ENCODE measurements at places on chromosomes 11 and 22.

GRCh38 chr11:123559523-123559955 is 94.9 kb downstream of the SCN3B start:
- no peak for DNase-seq

DNA sequence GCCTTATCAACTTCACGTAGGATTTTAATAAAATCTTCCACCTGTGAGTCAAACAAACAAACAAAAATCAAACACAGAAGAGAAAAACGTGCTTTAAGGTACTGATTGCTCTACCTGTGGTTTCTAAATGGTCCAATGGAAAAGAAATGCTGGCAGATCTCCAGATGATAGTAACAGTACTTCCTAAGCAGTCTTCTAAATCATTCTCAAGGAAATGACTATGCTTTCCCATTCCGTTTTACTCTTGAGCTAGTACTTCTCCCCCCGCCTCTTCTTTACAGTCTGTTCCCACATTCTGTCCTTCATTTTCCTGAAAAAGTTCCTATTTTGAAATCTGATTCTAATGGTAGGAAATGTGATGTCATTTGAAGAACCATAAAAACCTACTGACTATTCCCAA is 25.4 kb downstream of the SAAL1 start:
- no peak for DNase-seq

- DNase-seq, result no peak
Measured at GRCh38 chr11:130554241-130555055, 106.0 kb downstream of the ADAMTS15 start.

- DNase-seq, result no peak
Measured at GRCh38 chr22:36039125-36039524, 10.5 kb upstream of the RBFOX2 start.

GRCh38 chr11:62267576-62267975 is 2.4 kb upstream of the SCGB2A2 start:
- DNase-seq, result no peak

DNA sequence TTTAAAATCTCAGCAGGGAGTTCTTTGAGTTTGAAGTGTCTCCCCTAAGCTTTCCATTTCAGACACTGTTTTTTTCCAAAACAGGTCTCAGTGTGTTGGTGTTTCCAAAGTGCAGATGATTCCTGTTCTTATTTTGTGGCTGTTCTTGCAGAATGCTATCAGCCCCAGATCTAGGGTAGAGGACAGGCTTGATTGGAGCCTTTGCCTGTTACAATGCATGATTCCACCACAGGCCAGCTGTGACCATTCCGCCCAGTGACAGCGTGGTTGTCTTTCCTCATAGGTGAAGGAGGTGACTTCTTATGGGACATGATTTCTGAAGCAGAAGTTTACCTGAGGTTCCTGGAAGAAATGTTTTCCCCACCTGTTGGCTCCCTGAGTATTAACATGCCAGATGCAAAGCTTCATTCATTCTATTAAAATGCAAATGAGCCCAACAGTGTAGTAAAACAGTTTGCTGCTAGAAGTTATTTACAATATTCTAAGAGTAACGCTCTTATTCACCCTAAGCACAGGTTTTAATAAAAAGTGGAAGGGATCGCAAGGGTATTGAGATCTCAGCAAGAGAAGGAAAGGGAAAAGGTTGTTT is 36.9 kb upstream of the BIRC3 start:
- DNase-seq, result no peak

GRCh38 chr11:29187215-29187614 is 829.6 kb downstream of the KCNA4 start:
- no peak for DNase-seq

- no peak for DNase-seq
Measured at GRCh38 chr11:73734993-73735392, 25.9 kb downstream of the RAB6A start.

DNA sequence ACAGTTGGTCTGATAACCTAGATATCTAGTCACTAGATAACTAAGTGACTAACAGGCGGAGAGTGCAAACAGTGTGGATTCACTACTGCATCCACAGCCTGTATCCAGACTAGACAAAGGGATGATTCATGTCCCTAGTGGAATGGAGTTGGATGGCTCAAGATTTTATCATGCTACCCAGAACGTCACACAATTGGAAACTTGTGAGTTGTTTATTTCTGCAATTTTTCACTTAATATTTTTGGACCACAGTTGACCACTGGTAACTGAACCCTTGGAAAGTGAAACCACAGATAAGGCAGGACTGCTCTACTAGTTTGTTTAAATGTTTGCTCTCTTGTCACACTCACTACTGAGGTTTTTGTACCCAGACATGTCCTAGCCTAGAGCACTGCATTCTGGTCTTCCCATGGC is 76.0 kb downstream of the UBASH3B start:
- DNase-seq, result no peak

DNA sequence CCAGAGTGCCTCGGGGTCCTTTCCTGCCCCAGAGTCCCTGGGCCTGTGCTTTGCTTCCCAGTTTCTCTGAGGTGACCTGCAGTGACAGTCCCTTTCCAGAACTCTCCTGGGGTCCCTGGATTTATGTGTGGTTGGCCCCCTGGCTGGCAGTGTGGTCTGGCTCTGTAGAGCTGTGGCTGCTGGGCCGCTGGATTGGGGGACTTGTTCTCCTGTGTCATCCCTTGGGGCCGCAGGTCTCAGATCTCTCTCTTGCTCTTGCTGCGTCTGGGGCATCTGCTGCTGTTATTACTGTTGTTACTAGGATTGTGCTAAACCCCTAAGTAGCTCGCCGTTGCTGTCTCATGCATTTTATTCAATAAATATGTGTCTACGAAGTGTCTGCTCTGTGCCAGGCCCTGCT is 31.9 kb downstream of the FAM83F start:
- DNase-seq, result no peak

DNA sequence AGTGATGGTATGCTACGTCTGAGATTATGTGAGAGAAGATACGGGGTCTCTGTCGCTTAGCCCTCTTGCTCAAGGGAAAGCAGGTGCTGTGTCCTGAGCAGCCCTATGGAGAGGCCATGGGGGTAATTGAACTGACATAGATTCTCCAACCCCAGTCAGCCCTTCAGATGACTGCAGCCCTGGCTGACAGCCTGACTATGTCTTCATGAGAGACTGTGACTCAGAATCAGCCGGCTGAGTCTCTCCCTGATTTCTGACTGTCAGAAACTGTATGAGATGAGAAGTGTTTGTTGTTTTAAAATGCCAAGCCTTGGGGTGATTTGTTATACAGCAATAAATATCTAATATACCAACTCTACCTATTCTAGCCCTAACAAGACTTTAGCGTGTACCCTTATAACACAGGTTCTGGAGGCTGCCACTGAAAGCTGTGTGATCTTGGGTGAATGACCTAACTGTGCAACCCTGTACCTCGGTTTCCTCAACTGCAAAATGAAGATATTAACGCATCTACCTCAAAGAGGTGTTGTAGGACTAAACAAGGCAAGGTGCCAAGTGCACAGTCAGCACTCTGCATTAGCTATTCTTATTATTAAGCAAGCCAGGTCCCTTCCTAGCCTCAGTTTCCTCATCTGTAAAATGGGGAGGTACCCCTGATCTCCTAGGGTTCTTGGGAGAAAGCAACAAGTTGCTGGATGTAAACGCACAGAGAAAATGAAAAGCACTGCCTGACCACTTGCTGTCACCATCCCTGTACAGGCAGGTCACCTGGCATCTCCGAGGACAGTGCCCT is 24.9 kb downstream of the SLC43A1 start:
- DNase-seq, result no peak

GRCh38 chr11:18320617-18321016 is 1.3 kb downstream of the HPS5 start:
- no peak for DNase-seq

Data from DMS 273 treated with DMSO at 0.1 percent for 48 hours (cell line).